Chondrocyte (in vitro differentiated cells): ENCODE measurements at places on chromosomes 6 and 20. TPM values are rescaled to one million over a fixed set of nuclear protein-coding genes. Genes with fewer than 3 reads are reported as not detected.

Gene BPIFB1
- not detected in 3 replicates for total RNA-seq

Gene SLX4IP
- 5.1 to 6.5 TPM (median 5.4 TPM) in 3 replicates for total RNA-seq

Gene NECAB3
- 23.5 to 35.5 TPM (median 32.5 TPM) in 3 replicates for total RNA-seq

Gene PNLDC1
- not detected in 3 replicates for total RNA-seq

Gene PIGU
- total RNA-seq = 19.8 to 21.2 TPM (median 20.4 TPM) in 3 replicates

Gene WFDC10B
- total RNA-seq = not detected in 3 replicates

Gene SRSF12
- total RNA-seq = 2.9 to 5.9 TPM (median 4.8 TPM) in 3 replicates

Gene SYNDIG1
- total RNA-seq = 5.6 to 16.4 TPM (median 6.1 TPM) in 3 replicates

Gene PLA2G7
- not detected in 3 replicates for total RNA-seq

Gene MCHR2
- not detected in 3 replicates for total RNA-seq

Gene CTCFL
- total RNA-seq = not detected in 3 replicates

Gene TMEM217
- total RNA-seq = 1.8 to 4.5 TPM (median 4.0 TPM) in 3 replicates

Gene SAPCD1
- 1.3 to 2.4 TPM (median 1.4 TPM) in 3 replicates for total RNA-seq

Gene BMP5
- total RNA-seq = not detected in 3 replicates

Gene TMEM200A
- total RNA-seq = 6.8 to 12.4 TPM (median 7.1 TPM) in 3 replicates
